ENCODE measurements at places on chromosomes 2 and 18. TPM values are rescaled to one million over a fixed set of nuclear protein-coding genes. Genes with fewer than 3 reads are reported as not detected.

The MEP1B gene
- 0.16 TPM for total RNA-seq

The LHCGR gene
- 0.78 TPM for total RNA-seq

The SERPINB5 gene
- 0.49 TPM for total RNA-seq

The IL1A gene
- total RNA-seq = 2.6 TPM

The FOXI3 gene
- 0.45 TPM for total RNA-seq

The SP5 gene
- 0.47 TPM for total RNA-seq

The USP40 gene
- 46.3 TPM for total RNA-seq

The NCKAP1 gene
- total RNA-seq = 89.9 TPM

The CXCR4 gene
- 31.8 TPM for total RNA-seq

The IFIH1 gene
- total RNA-seq = 0.90 TPM
